CD4-positive, alpha-beta T cell (primary cell): ENCODE measurements at places on chromosomes 2 and 18.

DNA sequence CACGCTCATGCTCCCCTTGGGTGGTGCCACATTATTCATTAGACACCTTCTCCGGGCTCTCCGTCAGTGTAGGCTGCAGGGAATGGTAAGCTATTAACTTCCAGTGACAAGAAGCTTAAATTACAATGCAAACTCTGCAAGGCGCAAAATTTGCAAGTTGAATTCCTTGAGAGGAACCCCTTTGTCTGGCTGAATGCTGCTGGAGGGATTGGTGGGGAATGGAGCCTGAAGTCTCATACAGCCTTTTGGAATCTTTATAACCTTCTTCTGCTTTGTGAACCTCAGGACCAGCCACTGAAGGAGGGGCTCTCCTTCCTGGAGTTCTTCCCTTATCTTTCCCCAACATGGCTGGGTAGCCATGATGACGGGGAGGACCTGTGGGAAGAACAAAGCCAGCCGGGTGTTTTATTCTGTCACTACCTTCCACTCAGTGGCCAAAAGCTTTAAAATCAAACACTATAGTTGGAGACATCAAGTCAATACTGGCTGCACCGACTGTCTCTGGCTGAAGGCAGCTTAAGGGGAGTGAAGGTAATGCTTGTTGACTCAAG, 220.9 kb upstream of the EPHA4 start:
- DNase-seq = no peak

GRCh38 chr2:221282386-221282785, 289.7 kb downstream of the EPHA4 start:
- DNase-seq = no peak

DNA sequence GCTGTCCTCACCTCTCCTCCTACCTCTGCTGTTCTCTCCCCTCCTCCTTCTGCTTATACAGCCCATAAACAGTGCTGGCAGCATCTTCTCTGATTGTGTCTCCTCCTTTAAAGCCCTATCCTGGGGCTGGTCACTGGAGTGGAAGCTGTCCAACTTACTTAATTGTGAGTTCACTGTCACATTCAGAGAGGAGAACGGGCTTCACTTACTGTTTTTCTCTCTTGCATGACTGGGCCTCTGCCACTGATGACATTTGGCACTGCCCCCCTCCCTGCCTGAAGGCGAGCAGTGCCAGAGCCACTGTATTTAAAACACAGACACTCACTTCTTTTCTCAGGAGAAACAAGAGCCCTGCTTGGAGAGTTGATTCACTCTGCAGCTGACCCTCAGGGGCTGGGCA, 12.3 kb downstream of the GAD1 start:
- no peak for DNase-seq

GRCh38 chr2:9952286-9952737, 819 bp downstream of the GRHL1 start:
- DNase-seq = no peak

GRCh38 chr18:44051026-44051425, 629.7 kb upstream of the SETBP1 start:
- DNase-seq = no peak

DNA sequence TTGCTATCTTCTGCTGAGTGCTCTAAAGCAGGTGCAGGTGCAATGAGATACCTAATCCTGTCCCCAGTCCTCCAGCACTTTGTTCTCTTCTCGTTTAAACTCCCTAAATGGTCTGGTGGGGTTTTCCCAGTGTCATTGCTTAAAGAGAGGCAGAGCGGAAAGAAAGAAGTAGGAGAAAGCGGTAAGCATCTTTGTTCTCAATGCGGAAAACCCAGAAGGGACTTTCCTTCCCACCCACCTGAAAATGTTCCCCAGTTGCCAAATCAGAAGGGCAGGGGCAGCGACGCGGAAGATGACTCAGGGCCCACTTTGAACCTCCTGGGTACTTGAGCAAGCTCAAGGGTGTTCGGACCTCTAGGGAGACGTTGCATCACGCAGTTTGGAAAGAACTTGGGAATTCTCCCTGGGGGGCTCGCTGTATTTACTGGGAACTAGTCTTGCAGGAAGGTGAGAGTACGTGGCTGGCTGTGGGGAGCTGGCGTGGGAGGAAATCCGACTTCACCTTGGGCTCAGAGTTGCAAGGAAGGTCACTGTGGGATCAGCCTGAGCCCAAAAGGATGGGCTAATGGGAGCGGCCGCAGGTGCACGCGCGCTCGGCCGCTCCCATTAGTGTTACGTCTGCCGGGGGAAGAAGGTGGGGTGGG, 589 bp upstream of the SGPP2 start:
- DNase-seq = peak; percentile 78

DNA sequence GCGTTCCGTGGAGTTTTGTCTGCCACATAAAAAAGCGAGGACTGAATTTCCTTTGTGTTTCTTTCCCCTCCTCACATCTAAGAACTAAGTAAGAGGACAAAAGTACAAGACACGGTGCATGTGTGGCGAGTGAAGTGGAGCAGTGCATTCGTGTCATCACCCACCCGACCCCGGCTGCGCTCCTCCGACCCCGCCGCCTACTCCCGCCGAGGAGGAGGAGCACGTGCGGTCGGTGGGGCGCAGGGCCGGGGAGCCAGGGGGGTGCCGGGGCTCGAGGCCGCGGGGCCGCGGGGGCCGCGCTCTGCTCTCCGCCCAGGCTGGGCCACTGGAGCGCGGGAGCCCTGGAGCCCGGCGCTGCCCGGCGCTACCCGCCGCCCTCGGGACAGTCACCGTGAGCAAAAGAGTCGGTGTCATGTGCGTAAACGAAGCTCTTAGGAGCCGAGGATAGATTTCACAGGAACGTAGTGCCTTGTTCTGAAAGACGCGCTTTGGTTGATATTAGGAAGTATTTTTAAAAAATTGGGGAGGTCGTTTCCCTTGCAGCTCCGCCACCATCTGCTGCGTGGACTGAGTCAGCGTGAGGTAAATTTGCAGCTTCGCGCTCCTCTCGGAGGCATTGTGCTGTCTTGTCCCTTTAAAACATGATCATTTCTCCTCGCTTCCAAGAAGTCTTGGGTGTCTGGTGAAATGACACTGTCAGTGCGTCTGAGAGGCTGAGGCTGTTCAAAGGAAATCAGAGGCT, 11.0 kb downstream of the TBR1 start:
- no peak for DNase-seq

DNA sequence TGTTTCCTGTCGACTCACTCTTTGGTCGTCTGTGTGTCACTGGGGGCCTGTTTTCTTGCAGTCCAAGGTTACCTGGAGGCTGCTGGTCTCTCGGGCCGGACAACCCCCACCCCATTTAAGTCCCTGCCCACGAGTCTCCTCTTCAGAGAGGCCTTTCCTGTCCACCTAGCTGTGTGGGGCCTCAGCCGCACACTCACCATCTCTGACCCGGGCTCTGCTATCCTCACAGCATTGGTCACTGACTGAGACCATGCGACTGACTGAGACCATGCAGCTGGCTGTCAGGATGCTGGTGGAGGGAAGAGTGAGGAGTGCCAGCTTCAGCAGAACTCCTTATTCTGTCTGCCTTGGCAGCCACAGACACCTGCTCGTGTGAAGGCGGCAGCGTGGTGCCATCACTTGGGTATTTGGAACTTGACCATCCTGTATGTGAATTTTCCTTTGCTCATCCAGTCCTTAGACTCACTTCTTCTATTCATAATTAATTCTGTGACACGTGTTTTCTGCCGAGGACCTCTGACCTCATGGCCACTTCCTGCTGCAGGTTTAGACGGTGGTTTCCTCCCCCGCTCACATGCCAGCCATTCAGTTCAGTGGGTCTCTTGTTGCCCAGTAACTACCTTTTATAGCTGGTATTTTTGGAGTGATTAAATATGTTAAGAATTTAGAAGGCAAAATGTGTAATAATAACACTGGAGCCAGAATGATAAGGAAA, 47.5 kb upstream of the ASB1 start:
- DNase-seq = peak; percentile 54

DNA sequence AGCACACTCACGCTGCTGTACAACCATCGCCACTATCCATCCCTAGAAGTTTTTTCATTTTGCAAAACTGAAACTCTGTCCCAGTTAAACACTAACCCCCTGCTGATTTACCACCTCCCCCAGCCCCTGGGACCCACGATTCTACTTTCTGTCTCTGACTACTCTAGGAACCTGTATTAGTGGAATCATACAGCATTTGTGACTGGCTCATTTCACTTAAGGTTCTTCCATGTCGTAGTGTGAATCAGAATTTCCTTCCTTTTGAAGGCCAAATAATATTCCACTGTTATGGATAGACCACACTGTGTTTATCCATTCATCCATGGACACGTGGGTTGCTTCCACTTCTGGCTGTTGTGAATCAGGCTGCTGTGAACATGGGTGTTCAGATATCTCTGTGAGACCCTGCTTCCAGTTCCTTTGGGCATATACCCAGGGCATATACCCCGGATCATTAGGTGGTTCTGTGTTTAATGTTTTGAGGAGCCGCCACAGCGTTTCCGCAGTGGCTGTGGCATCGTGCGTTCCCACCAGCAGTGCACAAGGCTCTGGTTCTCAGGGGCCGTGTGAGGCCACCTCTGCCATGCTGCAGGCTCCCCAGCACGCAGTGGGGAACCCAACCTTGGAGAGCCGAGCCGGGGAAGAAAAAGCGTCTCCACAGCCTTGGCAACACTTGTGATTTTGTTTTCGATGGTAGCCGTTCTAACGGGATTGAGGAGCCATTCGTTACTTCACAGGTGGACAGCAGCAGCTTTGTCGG, 10.1 kb downstream of the RAMP1 start:
- no peak for DNase-seq

DNA sequence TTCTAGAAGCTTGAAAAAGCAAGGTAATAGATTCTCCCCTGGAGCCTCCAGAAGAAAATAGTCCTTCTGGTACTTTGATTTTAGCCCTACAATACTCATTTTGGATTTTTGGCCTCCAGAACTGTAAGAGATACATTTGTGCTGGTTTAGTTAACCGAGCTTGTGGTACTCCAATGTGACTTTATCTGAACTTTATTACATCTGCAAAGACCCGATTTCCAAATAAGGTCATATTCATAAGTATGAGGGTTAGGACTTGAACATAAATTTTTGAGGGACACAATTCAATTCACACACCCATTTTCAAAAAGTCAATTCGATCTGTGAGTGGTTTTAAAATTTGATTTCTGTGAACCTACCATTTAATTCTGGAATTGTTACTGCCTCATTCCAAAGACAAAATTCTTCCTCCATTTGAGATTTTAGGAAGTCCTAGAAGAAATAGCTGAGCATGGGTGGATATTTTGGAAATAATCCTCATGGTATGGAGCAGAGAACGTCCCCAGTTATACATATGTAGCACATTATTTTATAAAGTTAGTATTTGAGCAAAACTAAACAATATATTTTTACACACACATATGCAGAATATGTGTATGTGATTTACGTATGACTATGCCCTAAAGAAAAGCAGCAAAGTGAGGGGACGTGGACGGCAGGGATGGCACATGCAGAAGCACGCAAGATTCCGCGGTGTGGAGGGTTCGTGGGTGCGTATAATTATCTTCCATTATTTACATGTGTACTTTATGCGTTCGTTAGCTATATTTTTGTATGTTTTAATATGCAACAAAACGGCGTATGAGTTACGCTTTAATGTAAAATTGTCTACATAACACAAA, 905 bp upstream of the NUP35 start:
- no peak for DNase-seq

- no peak for DNase-seq
Measured at GRCh38 chr2:68827666-68828065, 43.5 kb downstream of the BMP10 start.

DNA sequence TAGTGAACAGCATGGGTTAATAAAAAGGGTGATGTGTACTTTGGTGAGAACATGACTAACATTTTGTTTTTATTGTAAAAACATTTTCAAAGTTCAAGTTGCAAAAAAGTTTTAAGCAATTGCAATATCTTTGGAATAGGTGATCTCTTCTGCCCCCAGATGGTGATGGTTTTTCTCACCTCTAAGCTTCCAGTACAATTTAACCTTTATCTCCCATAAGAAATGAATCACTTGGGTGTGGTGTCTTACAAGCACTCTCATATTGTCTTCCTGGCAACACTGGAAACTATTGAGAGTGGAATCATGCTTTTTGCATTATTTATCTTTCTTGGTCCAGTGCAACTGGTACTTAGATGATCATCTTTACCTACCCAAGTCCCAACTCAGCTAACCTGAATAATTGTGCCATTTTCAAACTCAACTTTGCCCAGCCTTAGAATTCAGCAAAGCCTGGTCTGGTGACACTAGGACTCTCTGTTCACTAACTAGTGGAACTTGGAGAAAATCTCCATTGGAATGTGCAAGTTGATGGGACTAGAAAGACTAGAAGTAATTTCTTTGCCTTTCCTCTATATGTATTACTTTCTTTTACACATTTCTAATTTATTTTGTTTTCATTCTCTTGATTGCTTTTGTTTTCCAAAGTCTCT, 964.7 kb upstream of the ZEB2 start:
- DNase-seq = no peak

GRCh38 chr2:160730296-160730995, 236.8 kb upstream of the RBMS1 start:
- no peak for DNase-seq
